ENCODE measurements at places on chromosomes 1 and 21. TPM values are rescaled to one million over a fixed set of nuclear protein-coding genes. Genes with fewer than 3 reads are reported as not detected.
A peak's percentile ranks its signal among the peaks of the same experiment; 100 is the strongest.

- peak; percentile 25 for DNase-seq
These were observed 65.3 kb upstream of the PPP2R5A start for GRCh38 chr1:212219679-212220463.

DNA sequence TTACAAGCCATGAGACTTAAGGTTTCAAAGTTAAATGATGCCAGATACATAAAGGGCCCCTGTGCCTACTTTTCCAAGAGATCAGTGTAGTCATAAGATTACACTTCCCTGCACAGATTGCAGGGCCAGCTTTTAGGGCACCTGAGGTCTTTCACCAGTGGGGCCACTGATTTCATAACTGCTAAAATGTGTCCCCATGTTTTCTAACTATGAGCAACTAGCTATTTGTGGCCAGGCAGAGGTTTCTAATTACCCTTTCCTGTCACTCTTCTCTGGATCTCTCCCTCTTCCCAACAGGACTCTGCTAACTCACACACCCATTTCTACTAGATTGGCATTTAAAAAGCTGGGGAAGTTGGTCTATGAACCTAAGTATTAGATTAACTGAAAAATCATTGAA lies 207.1 kb upstream of the SGIP1 start:
- DNase-seq: no peak

GRCh38 chr1:117130526-117130925 lies 9.0 kb upstream of the TRIM45 start:
- no peak for DNase-seq

DNA sequence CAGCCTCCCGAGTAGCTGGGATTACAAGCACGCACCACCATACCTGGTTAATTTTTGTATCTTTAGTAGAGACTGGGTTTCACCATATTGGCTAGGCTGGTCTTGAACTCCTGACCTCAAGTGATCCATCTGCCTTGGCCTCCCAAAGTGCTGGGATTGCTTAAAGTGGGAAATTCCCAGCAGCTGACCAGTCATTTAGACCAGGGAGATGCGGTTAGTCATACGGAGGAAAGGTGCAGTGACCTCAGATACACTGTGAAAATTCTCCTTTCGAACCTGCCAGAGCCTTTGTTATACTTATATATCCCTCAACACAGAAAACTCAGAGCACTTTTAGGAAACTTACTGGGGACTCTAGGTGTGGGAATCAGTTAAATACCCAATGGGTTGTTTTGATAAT lies 39.6 kb downstream of the MAP10 start:
- no peak for DNase-seq

- DNase-seq: no peak
These were observed 24.6 kb upstream of the ZNF648 start for GRCh38 chr1:182086136-182086535.

KRTAP12-2 gene
- total RNA-seq: not detected

SV2A gene
- total RNA-seq: 3.3 TPM

LCE3D gene
- not detected for total RNA-seq

KANK4 gene
- 2.4 TPM for total RNA-seq

- no peak for DNase-seq
These were observed 282.1 kb upstream of the BRINP3 start for GRCh38 chr1:190759807-190760206.

GPR161 gene
- 23.0 TPM for total RNA-seq

DNA sequence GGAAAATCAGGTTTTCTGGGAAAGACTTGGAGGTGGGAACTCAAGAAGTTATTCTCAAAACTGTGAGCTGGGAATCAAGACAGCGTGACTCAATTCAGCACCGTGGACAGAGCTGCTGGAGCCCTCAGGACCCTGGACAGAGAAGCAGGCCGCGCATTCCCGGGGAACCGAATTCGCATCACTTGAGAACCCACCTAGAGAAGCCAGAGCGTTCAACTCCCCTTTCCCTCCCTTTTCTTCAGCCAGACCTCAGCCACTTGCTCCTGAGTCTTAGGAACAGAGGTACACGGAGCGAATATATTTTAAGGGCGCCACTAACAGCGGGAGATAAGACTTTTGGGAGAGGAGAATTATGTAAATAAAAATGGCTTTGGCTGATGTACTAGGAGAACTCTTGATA lies 2.0 kb upstream of the LIN28A start:
- peak; percentile 73 for DNase-seq

SLC41A1 gene
- total RNA-seq: 46.3 TPM

MRAP gene
- total RNA-seq: not detected

DNA sequence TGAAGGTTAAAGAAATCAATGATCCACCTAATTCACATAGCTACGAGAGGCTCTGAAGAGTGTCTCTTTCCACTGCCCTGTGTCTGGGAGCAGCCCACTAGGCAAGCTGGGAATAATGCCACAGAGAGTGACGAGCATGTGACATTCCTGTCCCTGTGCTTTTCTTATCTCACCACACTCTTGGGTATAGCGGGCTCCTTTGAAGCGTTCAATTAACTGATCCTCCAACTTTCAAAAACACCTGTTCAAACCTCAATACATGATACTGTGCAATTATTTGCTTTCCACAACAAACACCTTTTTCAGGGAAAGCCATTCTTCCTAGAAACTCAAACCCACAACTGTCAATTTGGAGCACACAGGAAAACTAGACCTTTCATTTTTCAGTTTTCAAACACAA lies 43.4 kb downstream of the PLPP3 start:
- DNase-seq: no peak

GRCh38 chr21:30044447-30045064 lies 104.8 kb upstream of the GRIK1 start:
- no peak for DNase-seq

- DNase-seq: peak; percentile 22
These were observed 11.0 kb downstream of the TRPM2 start for GRCh38 chr21:44364151-44365053.

DNA sequence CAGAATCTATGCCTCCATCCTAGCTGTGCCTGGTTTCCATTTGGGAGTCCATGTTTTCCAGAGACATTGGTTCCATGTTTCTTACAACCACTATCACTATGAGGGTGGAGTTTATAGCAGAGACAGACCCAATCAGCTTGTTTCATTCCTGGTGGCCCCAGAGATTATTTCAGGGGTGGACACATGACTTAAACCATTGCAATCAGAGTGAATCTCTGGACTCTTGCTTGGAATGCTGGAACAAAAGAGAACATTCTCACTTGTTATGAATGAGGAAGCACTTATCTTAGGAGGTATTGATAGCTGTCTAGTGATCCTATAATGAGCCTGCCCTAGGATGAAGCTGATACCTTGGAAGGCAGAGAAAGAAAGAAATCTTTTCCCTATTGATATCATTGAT lies 250.3 kb downstream of the ATG4C start:
- DNase-seq: no peak

OR2AK2 gene
- total RNA-seq: not detected

- DNase-seq: no peak
These were observed 4.8 kb downstream of the SARS1 start for GRCh38 chr1:109218516-109218915.

IRF6 gene
- 0.33 TPM for total RNA-seq

TEDDM1 gene
- not detected for total RNA-seq

DNA sequence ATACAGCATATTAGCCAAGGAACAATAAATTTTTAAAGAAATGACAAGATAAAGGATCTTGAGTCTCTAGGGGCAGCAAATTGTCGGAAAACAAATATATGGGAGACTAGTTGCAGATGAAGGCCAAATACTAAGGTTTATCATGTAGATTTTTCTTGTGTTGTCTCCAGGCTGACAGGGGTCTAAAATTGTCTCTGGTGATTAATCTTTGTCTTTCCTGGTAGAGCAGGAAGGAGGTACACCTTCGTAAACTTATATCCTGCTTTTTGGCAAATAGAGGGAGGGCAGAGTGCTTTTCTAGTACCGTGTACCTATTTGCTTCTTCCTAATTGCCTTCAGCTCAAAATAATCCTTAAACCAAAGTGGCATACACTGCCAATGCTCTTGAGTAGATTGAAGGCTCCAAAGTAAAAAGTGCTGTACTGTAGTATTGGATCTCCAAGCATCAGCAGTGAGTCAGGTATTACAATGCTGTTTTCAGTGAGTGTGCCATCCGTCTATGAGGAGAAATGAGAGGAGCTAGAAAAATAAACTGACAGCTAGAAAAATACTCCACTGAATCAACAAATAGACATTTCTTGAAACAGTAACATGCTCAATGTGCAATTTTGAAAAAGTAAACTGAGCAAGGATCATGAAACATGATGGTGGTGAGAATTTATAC lies 1.8 kb upstream of the LEPR start:
- no peak for DNase-seq

GRCh38 chr1:184567637-184568036 lies 180.8 kb downstream of the C1orf21 start:
- no peak for DNase-seq

DNA sequence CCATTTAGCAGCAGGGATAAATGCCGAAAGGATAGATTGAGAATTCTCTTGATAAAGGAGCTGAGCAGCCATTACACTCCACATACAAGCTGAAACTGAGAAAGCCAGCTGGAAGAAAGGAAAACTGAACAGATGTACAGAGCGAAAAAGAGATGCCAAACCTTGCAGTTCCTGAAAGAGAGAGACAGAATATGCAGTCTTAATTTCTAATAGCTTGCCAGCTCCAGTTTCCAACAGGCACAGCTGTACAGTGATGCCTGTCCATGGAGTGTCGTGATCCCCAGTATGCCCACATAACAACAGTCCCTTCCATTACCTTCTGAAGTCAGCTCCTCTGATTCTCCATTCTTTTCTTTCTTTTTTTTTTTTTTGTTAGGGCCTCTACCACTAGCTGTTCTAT lies 22.7 kb downstream of the ABL2 start:
- DNase-seq: no peak

TMEM200B gene
- total RNA-seq: 24.6 TPM

MTARC2 gene
- 15.3 TPM for total RNA-seq

- no peak for DNase-seq
These were observed 58.9 kb downstream of the ST3GAL3 start for GRCh38 chr1:43766086-43766784.
